Activated naive CD4-positive, alpha-beta T cell (primary cell): ENCODE measurements at places on chromosomes 5 and 9.

- DNase-seq = no peak
These were observed at the start of gene BRINP1 for GRCh38 chr9:119368681-119369581. TSS of gene BRINP1 (minus strand) at chr9:119369435. CDS start at chr9:119313355, 56,080 bp downstream.

- DNase-seq = no peak
These were observed 12.5 kb downstream of the LECT2 start for GRCh38 chr5:135942202-135942771.

DNA sequence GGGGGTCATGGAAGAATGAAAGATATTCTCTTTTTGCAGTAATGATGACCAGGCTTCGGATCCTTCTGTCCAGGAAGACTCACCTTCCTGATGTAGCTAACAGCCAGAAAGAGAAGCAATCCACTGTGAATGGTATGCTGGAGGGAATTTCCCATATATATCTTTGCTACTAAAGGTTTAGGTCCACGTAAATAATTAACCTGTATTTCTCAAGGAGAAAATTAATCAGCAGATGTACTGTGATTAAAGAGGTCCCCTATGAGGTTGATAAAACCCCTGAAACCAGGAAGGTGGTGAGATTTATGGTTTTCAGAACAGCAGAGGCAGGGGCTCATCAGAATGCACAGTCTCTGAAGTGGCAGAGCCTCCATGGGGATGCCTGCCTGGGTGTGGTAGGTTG, 11.4 kb upstream of the RAB3C start:
- DNase-seq = no peak

DNA sequence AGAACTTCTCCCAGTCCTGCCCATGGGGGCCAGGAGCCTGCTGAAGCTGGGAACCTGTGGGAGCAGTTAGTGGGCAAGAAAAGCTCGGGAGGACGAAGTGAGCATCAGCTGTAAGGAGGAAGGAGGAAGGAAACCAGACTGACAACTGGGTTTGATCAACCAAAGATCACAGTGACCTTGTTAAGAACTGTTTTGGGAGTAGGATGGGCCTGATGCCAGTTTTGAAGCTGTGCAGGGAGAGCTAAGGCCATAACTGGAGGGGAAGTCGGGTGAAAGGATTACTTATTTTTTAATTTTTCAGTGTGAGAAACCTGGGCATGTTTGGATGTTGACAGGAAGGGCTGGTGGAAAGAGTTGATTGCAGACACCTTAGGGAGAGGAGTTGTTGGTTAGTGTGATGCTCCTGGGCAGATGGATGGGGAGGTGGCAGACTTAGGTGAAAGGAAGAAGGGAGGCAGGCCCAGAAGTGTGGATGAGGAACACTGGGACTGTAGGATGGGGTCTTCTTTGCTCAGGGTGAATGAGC, 58.3 kb upstream of the KLF4 start:
- DNase-seq = no peak

DNA sequence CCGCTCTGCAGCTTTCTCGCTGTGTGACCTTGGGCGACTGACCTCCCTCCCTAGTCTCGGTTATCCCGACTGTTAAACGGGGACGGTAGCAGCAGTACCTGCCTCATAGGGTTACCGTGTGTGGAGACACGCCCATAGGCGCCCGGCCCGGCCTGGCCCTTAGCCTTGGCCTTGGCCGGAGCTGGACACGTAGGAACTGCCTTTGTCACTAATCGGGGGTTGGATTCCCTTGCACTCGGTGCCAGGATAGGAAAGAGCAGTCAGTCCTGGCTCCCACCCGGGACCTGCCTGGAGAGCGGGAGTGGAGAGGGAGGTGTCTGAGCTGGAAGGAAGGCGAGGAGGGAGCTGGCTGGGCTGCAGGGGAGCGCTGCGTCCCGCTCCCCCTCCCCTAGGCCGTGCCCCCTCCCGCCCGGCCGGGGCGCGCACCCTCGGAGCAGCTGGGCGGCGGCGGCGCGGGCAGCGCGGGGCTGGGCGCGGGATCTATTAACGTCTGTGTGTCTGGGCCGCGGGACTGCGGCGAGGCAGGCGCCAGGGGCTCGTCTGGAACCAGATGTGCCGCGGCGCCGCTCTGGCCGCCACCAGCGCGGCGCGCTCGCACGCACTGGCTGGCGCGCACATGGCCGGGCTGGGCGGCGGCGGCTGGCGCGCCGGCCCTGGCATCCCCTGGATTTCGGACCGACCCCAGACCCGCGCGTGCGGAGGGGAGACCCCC, 31.7 kb downstream of the PRRX2 start:
- no peak for DNase-seq
